Cortex of kidney (tissue), 1 donor: ENCODE measurements at places on chromosomes 6 and 20.

- no peak for DNase-seq
Observed at GRCh38 chr6:6915219-6915618, 192.5 kb upstream of the RREB1 start.

GRCh38 chr20:38126932-38127621 is 38.0 kb downstream of the TGM2 start:
- no peak for DNase-seq

DNA sequence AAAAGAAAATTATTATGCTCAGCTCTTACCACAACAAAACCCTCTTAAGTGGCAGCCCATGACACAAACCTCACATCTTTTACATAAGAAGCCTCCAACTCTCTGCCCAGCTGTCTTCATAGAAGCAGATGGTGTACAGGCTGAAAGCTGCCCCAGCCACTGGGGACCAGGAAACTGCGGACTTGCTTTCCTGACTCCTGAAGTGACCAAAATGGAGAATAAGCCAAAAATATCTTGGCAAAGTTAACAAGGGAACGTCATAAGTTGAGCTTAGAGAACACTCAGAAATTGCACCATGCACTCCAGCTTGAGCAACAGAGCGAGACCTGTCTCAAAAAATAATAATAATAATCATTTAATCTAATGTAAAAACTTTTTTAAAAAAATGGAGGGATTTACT is 160.3 kb upstream of the CDYL start:
- DNase-seq: no peak

GRCh38 chr6:71498638-71499037 is 210.0 kb downstream of the OGFRL1 start:
- DNase-seq: no peak

DNA sequence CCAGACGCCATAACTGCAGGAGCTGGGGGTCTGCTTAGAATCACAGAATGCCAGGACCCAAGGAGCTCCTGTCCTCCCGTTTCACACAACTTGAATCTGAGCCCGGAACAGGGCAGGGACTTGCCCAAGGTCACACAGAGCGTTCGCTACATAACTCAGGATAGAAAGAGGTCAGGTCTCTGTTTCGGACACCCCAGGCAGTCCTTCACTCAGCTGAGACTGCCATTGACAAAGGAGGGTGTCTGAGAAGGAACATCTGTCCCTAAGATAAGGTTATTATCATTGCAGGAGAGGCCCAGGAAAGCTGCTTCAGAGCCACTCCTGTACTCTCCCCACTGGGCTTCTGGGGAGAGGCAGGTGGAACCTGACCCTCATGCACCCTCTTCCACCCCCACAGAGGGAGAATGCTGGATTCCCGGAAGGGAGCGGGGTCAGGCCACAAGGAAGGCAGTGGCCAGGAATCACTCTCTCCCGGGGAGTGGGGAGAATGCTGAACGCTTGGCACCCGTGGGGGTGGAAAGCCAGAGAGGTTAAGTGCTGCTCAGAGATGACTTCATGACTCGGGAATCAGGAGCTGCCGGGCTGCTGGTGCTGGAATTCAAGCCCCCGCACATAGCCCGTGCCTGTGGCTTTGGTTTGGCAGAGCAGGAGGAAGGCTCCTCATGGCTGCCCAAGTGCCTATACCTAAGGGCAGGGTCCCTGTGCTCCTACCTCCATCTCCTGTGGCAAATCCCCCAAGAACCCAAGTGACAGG is 10.7 kb downstream of the SDC4 start:
- peak; percentile 26 for DNase-seq

GRCh38 chr20:528923-529604 is 14.5 kb downstream of the CSNK2A1 start:
- no peak for DNase-seq

DNA sequence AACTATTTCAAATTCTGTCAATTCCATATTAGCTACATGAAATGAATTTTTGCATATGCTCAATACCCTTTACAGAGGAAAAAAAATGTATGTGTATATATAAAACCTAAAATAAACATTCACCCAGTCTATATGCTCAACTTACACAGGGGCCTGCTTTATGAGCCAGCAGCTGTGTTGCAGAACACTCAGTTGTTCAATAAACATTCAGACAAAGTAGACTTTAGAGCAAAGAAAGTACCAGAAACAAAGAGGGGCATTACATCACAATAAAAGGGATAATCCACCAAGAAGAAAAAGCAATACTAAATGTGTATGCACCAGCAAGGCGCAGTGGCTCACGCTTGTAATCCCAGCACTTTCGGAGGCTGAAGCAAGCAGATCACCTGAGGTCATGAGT is 9.5 kb downstream of the COQ3 start:
- no peak for DNase-seq

GRCh38 chr6:144736763-144737162 is 451.6 kb downstream of the UTRN start:
- no peak for DNase-seq

GRCh38 chr20:34615477-34615876 is 57.0 kb downstream of the MAP1LC3A start:
- no peak for DNase-seq

- DNase-seq: no peak
Observed at GRCh38 chr20:18916886-18917750, 103.5 kb downstream of the SCP2D1 start.

GRCh38 chr6:44730771-44731391 is 343.4 kb downstream of the CDC5L start:
- no peak for DNase-seq

GRCh38 chr6:92777146-92777740 is 642.1 kb downstream of the EPHA7 start:
- DNase-seq: no peak

GRCh38 chr20:40982415-40983145 is 46.0 kb upstream of the TOP1 start:
- DNase-seq: no peak

- DNase-seq: no peak
Observed at GRCh38 chr6:56669041-56669440, 26.4 kb upstream of the DST start.

GRCh38 chr6:150633486-150633834 is 33.8 kb downstream of the PLEKHG1 start:
- no peak for DNase-seq

GRCh38 chr6:54730767-54731630 is 115.6 kb upstream of the FAM83B start:
- no peak for DNase-seq

DNA sequence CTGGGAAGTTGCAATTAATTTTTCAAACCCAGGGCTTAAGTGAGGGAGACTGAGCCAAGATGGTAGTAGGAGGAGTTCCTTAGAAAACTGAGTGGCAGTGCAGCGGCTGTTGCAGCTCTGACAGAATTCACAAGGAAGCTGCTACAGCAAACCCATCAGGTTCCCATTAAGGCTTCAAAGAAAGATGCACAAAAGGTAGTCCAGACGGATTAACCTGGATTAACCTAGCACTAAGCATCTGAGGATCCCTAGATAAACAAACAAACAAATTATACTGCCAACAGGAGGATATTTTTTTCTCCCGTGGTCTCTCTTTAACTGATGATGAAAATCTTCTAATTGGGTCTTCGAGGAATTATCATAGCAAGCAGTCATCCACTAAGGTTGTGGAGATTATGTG is 5.2 kb downstream of the TENT5A start:
- no peak for DNase-seq

DNA sequence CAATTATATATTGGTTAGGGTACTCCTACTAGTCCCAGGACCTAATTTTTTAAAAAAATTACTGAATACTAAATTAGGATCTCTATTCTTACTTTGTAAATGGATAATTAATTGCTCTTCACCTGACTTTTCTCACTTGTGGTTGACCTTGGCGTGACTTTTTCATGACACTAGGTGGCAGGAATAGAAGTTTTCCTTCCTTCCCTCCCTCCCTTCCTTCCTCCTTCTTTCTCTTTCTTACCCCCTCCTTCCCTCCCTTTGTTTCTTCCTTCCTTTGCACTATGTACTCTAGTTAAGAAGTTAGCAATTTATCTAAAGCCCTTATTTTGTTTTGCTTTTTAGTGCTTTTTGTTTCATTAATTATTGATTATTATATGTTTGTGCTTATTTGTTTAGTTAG is 20.4 kb upstream of the HBS1L start:
- DNase-seq: no peak

DNA sequence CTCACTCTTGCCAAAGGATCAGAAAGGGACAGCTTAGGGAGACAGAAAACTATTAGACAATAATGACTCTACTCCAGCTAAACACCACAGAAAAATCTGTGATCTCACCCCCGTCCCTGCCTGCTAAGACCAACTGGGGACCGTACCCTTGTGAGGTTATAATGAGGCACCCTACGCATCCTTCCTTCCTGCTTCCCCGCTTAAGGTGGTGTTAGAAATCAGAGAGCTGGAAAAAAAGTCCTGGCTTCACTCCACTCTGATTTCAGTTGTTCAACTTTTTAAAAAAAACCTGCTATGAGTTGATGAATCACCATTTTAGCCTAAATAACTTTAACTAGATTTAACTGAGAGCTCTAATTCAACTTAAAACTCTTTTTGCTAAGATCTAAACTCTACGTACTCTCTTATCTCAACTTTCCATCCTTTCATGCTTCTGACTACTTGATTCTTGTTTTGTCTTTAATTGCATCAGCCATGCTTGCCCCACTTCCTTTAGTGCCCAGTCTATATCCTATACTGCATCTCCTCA is 35.8 kb upstream of the TMEM14A start:
- DNase-seq: no peak

DNA sequence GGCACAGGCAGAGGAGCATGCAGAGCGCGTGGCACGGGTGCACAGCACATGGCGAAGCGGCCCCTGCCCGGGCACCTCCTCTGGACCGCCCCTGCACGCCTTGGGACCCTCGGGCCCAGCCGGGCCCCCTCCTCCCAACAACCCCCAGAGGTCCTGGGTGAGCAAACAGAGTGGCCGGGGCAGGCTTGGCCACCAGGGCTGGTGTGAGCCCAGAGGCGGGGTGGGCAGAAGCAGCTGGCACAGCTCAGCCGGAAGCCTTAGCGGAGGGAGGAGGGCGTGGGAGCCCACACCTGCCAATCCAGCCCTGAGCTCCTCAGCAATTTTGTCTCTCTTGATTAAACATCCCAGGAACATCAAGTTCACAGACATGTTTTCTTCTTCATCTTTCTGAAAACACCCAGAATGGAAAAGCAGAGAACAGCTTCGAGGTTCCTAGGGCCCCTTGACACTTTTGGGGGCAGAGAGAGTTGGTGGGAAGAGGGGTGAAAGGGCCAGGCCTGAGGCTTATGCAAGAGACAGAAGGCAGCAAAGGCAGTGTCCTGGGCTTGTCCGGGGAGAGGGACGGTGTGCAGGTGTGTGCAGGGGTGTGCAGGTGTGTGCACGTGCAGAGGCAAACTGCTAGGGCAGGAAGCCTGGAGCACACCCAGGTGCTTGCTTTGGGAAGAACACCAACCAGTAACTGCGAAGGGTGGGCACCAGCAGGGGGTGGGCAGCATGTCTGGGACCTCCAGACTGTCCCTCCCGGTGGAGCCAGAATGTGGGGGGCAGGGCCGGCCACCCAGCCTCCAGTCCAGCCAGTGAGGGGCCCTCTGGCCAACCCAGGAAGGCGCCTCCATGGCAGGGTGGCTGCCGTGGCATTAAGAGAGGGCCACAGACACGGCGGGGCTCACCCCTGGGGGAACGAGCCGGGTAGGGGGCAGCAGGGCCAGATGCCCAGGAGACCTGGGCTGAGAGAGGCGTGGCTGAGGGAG is 4.8 kb downstream of the HRH3 start:
- no peak for DNase-seq

DNA sequence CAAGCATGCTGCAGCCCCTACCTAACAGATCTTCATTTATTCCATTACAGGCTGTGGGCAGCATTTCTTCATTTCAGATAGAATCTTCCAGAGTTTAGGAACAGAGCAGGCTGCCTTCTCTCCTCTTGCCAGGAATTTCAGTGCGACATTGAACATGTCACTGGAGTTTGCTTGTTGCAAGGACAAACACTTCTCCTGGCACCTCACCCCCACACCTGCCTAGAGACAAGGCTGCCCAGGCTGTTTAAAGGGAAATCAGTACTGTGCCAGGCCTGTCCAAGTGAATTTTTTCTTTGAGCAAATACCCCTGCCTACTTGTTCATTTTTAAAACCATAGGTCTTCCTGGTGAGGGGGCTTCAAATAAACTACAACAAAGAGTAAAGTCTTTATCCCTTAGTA is 594.1 kb downstream of the PTPRT start:
- no peak for DNase-seq

- no peak for DNase-seq
Observed at GRCh38 chr20:48706116-48706656, 121.6 kb downstream of the PREX1 start.

GRCh38 chr20:51994751-51995417 is 192.6 kb upstream of the SALL4 start:
- no peak for DNase-seq

GRCh38 chr20:59161721-59162120 is 1.9 kb upstream of the ZNF831 start:
- DNase-seq: no peak

DNA sequence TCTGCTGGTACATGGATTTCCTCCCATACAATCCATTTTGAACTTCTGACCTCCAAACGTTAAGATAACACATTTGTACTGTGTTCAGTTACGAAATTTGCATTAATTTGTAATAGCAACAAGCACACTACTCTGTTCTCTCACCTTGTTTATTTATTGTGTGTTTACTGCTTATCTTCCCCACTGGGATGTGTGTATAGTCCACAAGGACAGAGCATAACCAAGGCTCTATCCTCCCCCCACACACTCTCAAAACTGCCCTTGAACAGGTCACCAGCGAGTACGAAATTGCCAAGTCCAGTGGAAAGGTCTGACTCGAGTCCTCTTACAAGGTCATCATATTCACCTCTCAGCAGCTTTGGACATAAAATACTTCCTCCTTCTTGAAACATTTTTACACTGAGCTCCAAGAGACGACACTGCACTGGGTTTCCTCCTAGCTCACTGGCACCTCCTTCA is 18.6 kb downstream of the ADTRP start:
- DNase-seq: no peak

- DNase-seq: no peak
Observed at GRCh38 chr6:160256445-160256844, 2.2 kb downstream of the SLC22A2 start.

DNA sequence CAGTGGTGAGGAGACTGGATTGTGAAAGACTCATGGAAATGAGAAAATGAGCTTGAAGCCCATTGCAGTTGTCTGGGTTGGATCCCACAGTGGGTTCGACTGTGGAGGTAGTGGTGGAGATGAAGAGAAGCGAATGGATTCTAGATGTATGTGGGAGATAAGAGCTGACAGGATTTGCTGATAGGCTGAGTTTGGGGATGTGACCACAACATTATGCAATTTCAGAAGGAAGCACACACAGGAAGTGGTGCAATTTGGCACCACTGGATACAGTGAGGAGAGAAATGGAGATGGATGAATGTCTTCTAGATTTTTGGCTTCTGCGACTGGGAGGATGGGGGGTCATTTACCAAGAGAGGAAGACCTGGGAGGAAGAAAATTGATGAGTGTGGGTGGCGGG is 64.4 kb upstream of the MAFB start:
- no peak for DNase-seq

DNA sequence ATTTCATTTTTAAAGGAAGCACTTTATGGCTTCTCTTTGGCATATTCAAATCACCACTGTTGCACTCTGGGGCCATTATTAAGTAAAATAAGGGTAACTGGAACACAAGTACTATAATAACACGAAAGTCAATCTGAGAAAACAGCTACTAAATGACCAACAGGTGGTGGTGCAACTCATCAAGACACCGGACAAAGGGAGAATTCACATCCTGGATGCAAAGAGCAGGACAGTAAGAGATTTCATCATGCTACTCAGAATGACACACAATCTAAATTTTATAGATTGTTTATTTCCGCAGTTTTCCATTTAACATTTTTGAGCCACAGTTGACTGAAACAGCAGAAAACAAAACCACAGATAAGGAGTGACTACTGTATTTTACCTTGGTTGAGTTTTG is 27.6 kb upstream of the LY86 start:
- no peak for DNase-seq

GRCh38 chr6:14119784-14120183 is 2.2 kb downstream of the CD83 start:
- no peak for DNase-seq
